ENCODE measurements at places on chromosomes 11 and 22.
A peak's percentile ranks its signal among the peaks of the same experiment; 100 is the strongest.

DNA sequence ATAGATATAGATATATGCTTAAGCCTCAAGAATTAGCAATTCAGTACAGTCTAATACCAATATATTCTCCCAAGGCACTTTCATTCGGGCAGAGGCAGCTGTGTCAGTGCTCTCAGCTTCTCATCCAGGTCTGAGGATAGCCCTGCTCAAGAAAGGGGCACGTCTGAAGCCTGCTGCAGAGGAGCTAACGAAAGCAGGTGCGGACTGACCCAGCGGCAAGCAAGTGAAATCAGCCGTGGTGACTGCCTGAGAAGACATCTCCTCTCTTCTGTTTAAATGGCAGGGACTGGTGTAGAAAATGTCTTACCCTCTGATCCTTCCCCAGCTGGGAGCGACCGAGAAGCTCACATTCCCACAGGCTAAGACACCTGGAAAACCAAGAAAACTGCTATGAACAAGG is 468.6 kb downstream of the BRD1 start:
- DNase-seq: no peak

DNA sequence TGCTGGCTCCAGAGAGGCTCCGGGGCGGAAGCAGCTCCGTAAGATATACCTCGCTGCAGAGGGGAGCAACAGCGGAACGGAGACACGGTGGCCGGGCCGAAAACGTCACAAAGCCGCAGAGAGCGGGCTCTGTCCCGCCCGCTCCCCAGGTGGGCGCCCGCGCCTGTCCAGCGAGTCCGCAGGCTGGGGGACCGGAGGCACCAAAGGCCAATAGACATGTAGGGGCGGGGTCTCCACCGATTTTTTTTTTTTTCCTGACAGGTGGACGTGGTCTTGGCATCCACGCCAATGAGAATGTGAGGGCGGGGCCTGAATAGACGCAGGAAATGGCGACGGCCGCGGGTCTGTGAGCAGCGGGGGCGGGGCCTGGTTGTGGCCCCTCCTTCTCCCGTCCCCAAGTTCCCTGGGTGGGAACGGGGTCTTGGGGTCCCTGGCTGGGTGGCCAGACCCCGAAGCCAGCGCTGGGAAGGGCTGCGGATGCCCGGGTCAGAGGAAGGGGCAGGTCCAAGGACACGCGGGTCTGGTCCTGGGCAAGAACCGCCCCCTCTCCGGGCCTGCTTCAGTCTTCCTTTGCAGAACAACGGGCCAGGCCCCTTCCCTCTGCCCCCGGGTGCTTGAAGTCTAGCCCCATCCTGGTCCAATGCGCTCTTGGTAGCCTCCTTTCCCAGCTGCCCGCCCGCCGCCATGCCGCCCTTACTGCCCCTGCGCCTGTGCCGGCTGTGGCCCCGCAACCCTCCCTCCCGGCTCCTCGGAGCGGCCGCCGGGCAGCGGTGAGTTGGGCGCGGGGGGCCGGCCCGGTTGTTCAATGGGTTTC is at the start of gene DNAJC4:
DNAJC4 (plus strand) TSS at position 378 of the 814 bp plus-strand sequence; CDS start at position 685, 307 bp downstream.
- DNase-seq: peak; percentile 95

- DNase-seq: no peak
These were observed 10.3 kb upstream of the OMP start for GRCh38 chr11:77092382-77092781.

- no peak for DNase-seq
These were observed 72.1 kb downstream of the ZC3H12C start for GRCh38 chr11:110165039-110165925.

GRCh38 chr11:70628176-70628854 is 230.0 kb downstream of the CTTN start:
- DNase-seq: no peak

DNA sequence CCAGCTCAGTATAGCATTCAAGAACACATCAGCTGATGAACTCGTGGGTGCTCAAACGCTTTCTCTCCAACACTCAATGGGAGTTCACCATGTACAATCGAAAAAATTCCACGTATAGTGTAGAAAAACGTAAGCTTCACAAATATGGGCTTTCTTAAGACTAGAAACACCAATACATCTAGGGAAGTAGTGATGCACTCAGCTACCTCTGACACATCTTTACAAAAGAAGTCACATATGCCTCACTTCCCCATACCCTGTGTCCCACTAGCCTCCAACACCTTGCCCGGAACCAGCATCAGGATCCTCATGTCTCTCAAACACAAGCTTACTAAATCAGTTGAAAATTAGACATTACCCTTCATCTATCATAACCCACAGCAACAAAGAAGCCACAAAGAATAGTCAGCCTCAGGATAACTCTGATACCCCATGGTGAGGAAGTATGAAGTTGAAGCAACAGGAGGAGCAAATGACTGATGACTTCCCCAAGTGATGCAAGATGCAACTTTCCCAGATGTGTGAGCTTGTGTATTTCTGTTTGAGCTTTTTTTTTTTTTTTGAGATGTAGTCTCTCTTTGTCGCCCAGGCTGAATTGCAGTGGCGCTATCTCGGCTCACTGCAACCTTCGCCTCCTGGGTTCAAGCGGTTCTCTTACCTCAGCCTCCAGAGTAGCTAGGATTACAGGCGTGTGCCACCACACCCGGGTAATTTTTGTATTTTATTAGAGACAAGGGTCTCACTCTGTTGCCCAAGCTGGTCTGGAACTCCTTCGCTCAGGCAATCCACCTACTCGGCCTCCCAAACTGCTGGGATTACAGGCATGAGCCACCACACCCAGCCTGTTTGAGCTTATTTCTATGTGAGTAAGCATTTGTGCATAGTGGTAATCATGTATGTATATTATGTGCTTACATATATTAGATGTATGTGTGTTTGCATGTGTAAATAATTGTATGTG is 8.5 kb upstream of the DENND5A start:
- no peak for DNase-seq

DNA sequence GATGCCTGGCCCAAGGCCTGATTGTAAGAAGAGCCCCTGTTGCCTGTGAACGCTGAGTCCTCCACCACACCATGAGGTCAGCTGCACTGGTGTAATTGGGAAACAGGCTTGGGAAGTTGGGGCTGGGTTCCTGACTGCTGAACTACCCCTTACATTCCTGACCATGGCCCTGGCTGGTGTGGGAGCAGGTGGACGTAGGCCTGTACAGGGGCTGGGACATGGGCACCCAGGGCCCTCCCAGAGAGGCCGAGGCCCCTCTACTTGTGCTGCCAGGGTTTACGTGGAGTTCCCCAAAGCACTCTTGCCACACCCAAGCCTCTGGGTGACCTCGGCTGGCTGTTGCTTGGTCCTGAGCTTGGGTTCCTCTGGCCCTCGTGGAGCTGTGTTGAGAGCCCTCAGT is 5.4 kb downstream of the RELT start:
- DNase-seq: no peak

GRCh38 chr11:62770778-62771143 is 435 bp upstream of the TAF6L start:
- DNase-seq: peak; percentile 47

GRCh38 chr11:10331548-10332289 is 26.8 kb downstream of the ADM start:
- no peak for DNase-seq

DNA sequence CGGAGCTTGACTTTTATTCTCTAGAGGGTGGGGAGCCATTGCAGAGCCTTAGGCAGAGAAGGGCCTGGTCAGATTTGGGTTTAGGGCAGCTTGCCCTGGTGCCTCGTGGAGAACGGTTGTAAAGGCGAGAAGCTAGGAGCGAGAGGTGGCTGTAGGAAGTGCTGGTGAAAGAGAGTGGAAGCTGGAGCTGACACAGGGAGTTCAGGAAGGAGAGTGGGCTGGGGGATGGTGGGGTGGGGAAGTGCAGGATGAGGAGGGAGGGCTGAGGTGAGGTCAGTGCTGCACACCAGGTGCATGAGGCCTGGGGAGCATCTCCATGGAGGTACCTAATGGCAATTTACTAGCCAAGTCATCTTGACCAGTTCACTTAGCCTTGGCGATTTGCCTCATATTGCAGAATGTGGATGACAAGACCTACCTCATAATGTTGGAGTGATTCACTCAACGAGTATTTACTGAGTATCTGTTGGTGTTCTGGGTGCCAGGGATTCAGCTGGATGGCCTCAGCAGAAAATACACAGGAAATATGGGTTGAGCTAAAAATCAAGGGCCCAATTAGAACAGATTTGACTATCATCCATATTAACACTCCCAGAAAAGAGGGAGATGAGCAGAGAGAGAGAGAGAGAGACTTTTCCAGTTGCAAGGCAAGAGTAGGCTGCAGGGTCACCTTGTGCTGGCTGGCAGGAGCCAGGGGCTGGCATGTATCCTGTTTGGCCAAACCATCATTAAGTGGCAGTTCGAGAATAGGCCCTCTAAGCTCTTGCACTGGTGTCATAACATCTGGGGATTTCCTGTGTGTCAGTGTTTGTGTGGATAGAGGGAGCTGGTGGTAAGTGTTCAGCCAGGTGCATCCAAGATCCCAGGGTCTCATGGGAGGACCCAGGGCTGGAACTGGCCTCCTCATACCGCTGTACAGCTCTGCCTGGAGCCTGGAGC is 44.4 kb upstream of the CLDN5 start:
- no peak for DNase-seq

- no peak for DNase-seq
These were observed 176.5 kb downstream of the TRPC6 start for GRCh38 chr11:101407324-101407723.

GRCh38 chr11:97229936-97230335 is 840.1 kb downstream of the JRKL start:
- DNase-seq: no peak

GRCh38 chr22:45664136-45664646 is 7.4 kb upstream of the ATXN10 start:
- no peak for DNase-seq

DNA sequence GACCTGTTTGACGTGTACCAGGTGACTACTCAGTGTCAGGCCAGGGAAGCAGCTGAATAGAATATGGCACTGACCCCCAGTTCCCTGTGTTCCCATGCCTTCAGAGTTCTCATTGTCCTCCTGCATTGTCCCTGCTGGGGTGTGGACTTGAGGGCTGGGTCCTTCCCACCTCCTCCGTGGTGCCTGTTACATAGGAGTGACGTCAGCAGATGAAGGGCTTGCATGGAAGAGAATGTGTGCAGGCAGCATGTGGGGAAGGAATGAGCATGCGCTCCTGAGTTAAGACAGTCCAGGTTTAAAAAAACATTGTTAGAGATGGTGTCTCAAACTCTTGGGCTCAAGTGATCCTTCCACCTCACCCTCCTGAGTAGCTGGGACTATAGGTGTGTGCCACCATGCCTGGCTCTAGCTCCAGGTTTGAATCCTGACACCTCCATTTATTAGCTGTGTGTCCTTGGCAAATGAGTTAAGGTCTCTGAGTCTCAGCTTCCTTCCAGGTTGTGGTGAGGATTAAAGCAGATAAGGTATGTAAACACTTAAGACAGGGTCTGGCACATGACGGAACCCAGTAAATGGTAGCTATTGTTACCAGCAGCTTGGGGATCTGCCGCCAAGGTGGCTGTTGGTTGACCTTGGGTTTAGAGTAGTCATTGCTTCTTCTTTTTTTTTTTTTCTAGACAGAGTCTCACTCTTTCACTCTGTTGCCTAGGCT is 7.5 kb upstream of the SOX10 start:
- DNase-seq: no peak

GRCh38 chr11:44138286-44138685 is 42.8 kb downstream of the EXT2 start:
- no peak for DNase-seq

DNA sequence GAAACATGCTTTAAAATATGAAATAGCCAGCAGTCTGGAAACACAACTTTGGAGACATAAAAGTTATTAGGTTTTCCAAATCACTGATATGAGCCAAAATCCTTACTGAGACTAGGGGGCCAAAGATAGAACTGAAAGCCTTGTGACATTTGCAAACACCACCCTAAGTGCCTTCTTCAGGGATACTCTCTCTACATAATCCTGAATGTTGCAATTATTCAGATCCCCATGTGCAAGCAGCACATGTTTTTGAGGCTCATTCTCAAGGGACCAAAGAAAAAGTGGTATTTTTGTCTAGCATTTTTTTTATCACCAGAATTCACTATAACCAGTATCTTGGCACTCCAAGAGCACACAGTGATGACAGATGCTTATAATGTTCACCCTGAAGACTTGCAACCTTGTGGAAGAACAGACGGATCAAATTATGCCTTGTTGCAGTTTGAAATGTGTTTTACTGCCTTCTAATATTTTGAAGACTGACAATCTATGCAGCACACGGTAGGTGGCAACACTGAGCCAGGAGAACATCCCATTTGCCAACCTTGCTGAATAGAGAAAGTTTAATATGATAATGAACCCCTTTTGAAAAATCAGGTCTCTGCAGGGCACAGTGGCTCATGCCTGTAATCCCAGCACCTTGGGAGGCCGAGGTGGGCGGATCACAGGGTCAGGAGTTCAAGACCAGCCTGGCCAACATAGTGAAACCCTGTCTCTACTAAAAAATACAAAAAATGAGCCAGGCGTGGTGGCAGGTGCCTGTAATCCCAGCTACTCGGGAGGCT is 78.5 kb downstream of the PLEKHA7 start:
- DNase-seq: peak; percentile 65

DNA sequence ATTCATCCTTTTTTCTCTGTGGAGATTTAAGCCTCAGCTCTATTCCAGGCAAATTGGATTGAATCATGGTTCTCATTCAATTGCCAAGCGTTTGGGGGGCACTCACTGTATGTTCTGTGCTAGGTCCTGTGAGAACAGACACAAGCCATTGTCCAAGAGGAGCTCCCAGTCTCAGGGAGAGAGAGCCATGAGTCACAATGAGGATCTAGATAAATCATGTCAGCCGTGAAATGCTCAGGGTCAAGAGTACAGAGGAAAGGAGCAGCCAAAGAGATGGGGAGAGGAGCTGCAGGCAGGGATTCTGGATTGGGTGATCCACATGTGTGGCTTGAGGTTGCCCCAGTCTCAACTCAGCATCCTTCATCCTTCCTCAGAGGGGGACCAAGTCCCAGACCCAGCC is 93.6 kb downstream of the FEZ1 start:
- no peak for DNase-seq

DNA sequence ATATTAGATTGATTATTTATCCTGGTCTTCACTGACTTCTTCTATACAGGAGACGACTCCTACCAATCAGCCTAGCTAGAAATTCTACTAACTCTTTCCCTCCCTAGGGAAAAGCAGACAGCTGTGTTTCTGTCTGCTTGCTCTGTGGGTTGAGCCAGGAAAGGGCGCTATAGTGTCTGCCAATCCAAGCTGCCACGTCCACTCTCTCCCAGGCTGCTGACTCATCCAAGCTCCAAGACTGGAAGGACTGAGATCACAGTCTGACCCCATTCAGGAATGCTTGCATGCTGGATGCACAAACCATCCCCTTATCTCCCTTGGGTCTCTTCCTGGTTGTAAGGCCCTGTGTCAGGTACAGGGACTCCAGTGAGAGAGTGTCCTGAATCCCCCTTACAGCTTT is 955.6 kb downstream of the OPCML start:
- DNase-seq: no peak

- DNase-seq: no peak
These were observed 87.9 kb downstream of the OSBP2 start for GRCh38 chr22:30782613-30783012.

DNA sequence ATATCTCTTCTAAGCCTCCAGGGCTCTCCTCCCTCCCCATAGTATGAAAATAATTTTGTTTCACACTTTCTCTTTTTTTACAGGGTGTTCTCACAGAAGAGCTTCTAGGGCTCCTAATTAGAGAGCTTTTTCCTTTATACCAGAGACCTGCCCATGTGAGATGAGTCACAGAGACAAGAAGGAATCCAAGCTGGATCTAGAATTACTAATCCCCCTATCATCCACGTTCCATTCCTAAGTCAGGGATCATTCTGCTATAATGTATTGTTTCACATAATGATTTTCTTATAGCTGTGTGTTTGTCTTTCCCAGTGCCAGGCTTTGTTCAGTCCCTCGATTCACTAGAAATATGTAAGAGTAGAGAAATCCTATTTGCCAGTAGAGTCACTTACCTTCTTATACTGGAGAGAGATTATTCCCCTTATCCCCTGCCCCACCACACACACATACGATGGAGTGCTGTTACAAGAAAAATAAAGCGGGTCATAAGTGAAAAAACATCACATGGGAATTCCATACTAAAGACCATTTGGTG is 778.3 kb upstream of the LRRC4C start:
- DNase-seq: no peak

Data from GM12865 (cell line).